NCI-H1105 treated with DMSO at 0.1 percent for 48 hours (cell line): ENCODE measurements at places on chromosomes 7 and 10.

DNA sequence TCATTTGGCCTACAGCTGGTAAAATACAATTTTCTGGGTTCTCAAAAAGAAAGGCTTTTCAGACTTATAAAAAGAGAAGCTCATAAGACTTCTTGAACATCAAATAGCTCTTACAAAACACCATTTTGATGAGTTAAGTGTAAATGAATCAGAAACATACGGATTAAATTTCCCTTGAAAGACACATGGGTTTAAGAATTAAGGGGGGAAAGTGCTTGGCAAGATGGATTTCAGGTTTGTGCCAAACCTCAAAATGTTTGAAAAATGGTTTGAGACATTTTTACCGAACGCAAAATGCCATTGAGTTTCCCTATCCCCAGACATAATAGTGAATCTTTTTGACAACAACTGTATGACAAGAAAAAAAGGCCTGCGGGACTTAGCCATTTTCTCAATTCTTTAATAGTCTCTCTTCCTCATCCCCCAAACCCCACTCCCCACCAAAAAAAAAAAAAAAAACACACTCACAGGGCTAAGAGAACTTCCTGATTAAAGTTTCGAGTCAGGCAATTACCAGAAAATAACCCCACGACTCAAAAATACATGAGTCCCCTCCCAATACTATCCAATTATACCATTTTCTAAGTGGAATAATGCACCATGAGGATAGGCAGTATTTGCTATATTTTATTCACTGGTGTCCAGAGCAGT, 260.1 kb downstream of the TRIL start:
- no peak for DNase-seq

GRCh38 chr7:105131033-105131656, 117.1 kb downstream of the KMT2E start:
- DNase-seq, result no peak

GRCh38 chr10:79490400-79491142, 21.8 kb upstream of the EIF5AL1 start:
- no peak for DNase-seq

- DNase-seq, result no peak
Observed at GRCh38 chr7:17302575-17303142, 4.2 kb downstream of the AHR start.

DNA sequence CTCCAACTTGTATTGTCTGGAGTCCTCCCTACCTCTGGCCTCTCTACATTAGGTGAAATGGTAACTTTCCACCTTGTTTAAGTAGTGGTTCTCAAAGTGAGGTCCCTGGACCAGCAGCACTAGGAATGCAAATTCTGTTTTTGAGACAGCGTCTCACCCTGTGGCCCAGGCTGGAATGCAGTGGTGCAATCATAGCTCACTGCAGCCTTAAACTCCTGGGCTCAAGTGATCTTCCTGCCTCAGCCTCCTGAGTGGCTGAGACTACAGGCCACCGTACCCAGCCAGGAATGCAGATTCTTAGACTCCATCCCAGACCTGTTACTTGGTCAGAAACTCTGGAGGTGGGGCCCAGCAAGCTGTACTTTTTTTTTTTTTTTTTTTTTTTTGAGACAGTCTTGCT, 6.8 kb upstream of the TBL2 start:
- DNase-seq, result no peak
